H4 (cell line): ENCODE measurements at places on chromosomes 5 and 9. TPM values are rescaled to one million over a fixed set of nuclear protein-coding genes. Genes with fewer than 3 reads are reported as not detected.

Gene SLC6A18
- total RNA-seq = not detected in 2 replicates

Gene SPATA6L
- total RNA-seq = not detected in 2 replicates

Gene ELOVL7
- 8.6 and 10.4 TPM in 2 replicates for total RNA-seq

Gene ANXA2R
- total RNA-seq = 4.5 TPM in 2 replicates

Gene FRMPD1
- not detected in 2 replicates for total RNA-seq

Gene LHX2
- total RNA-seq = 2.2 and 8.5 TPM in 2 replicates

Gene ZNF462
- 6.5 and 8.2 TPM in 2 replicates for total RNA-seq

Gene TPPP
- 0.85 and 0.90 TPM in 2 replicates for total RNA-seq

Gene GRM6
- not detected in 2 replicates for total RNA-seq

Gene C5orf58
- total RNA-seq = not detected in 2 replicates

Gene CHSY3
- 9.3 and 9.8 TPM in 2 replicates for total RNA-seq

Gene IGFBPL1
- 0.58 TPM in 1 of 2 replicates, not detected in the other for total RNA-seq
